ENCODE measurements at places on chromosomes 2 and 18.

- DNase-seq = no peak
Measured at GRCh38 chr2:218664653-218665052, 5.2 kb downstream of the BCS1L start.

GRCh38 chr18:60038731-60039130, 138.9 kb downstream of the PMAIP1 start:
- no peak for DNase-seq

- DNase-seq = no peak
Measured at GRCh38 chr2:30288561-30288960, 57.2 kb downstream of the LBH start.

DNA sequence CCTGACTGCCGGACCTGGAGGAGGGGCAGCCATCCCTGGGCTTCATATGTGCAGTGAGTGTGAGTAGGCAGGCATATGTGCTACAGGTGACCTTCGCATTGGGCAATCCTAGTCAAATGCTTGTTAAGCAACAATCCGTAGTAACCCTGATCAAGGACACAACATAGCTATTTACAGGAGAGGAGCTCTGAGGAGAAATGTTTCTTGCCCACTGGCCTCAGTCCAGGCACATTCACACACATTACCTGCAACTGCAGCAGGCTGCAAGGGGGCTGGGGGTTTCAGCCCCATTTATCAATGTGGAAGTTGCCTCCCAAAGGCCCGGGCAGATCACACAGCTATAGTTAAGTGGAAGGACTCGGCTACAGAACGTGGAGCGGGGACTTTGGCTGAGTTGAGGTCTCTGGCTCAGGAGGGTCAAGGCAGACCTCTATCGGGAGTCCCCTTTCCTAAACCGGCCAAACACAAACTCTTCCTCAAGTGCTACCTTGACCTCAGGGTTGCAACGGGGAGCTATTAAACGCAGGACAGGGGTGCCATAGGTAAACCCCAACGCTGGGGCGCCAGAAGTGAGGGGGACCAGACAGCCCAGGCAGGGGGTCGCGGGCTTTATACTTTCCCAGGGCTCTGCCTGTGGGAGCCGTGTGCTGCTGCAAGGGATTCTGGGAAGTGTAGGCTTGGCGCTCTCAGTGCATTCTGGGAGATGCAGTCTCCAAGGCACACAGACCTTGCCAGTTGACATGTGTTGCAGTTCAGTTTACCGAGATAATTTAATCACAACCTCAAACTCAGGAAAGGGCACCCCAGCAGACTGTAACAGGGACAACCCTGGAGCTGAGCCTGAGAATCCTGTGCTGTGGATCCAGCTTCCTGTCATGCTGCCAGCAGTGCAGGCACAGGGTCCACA, 9.4 kb downstream of the KHK start:
- DNase-seq = no peak

DNA sequence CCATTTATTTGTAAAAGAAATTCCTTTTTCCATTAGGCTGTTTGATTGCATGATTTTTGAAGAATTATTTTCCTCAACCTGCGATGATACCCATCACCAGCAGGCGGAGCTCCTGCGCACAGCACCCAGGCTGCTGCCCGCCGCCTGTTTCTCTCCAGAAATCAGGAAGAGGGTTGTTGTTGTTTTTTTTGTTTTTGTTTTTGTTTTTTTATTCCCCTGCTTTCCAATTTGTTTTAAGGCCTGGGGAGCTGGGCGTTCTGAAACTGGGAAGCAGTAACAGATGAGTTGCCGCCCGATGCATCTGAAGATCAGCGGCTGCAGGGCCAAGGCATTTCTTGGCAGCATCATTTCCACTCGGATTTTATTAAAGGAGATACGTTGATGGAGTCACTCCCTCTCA, 132.1 kb downstream of the MBP start:
- no peak for DNase-seq

DNA sequence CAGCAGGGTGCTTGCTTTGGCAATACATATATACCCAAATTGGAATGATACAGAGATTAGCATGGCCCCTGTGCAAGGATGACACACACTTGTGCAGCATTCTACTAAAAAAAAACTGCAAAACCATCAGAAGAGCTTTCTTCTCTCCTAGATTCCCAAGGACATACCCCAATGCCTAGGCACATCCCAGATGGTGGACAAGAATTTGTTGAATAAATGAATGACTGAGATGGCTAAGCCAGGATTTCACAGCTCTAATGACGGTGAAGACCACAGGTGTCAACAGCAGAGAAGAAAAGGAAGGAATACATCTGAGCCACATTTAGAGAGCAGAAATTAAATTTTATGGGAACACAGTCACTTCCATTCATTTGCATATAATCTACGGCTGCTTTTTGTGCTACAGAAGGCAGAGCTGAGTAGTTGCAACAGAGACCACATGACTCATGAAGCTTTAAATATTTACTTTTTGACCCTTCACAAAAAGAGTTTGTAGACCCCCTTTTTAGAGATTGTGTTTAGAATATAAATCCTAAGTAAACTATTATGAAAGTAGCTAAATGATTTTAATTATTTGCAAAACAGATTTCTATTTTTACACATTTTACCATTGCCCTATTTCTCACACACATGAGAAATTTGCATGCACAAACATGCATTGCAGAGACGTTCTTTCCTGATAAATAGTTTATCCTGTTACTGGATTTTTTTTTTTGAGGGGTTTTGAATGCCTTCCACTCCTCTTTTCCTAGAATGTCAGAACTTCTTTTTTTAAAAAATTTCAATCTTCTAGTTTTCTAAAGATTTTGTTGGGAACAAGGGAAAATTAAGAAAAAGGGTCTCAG, 119.0 kb downstream of the PMAIP1 start:
- DNase-seq = no peak

DNA sequence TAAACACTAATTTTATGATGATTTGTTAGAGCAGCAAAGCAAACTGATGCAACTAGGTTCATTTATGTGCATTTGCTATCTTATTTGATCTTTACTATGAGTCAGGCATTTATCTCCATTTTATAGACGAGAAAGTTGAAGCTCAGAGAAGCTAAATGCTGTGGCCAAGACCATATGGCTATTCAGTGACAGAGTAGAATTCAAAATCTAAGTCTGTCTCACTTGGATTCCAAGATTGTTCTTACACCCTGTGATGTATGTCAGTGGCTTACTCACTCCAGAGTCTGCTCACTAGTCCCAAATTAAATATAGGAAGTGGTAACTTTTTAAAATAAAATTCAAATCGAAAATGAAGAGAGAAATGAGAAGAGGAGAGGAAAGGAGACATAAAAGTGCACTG, 114.0 kb upstream of the DDX18 start:
- no peak for DNase-seq

DNA sequence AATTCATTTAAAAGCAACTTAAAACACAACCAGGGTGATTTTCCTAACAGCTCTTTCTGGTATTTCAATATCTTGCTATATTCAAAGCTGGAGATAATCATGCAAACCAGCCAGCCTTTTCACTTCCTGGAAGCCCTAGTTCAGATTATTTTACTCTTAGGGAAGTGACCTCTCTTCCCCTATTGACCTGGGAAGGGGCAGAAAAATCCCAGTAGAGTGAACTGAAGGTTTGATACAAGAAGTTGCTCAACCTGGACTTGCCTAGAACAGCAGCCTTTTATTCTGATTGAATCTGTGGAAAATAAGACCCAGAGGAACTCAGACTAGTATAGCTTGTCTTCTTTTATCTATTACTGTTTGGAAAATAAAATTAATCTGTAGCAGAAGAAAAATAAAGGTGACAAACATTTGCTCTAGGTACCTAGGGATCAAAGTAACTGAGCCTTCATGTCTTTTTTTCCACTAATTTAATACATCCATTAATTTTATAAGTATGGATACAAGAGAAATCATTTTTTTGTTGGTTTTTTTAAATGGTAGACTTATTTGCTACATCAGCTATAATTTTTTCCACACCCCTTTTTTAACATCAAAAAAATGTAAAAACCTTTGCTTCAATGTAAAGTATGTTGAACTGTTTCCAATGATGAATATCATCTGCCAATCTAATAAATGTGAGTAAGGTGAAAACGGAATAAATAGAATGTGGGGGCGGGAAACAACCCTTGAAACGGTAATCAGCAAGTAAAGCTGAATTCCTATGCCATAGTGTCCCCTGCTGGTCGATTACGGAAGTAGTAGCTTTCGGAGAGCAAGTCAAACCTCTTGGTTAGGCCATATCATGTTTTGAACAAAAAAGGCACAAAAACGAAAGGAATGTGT, 629.9 kb downstream of the NRXN1 start:
- peak; percentile 9 for DNase-seq

DNA sequence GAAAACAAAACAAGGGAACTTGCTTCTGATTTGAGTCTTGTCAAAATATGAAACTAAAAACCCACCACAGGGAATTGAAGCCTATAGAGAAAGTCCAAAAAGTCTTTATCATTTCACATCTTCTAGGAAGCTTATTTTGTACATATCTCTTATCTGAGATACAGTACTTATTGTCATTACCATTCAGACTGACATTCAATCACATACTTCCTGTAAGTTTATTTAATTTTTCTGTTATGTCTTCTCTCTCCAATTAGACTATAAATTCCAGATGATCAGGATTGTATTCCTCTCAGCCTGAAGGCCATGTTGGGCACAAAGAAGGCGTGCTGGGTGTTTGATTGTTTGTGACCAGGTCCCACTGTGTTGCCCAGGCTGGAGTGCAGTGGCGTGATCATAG, 59.2 kb downstream of the METTL4 start:
- no peak for DNase-seq

DNA sequence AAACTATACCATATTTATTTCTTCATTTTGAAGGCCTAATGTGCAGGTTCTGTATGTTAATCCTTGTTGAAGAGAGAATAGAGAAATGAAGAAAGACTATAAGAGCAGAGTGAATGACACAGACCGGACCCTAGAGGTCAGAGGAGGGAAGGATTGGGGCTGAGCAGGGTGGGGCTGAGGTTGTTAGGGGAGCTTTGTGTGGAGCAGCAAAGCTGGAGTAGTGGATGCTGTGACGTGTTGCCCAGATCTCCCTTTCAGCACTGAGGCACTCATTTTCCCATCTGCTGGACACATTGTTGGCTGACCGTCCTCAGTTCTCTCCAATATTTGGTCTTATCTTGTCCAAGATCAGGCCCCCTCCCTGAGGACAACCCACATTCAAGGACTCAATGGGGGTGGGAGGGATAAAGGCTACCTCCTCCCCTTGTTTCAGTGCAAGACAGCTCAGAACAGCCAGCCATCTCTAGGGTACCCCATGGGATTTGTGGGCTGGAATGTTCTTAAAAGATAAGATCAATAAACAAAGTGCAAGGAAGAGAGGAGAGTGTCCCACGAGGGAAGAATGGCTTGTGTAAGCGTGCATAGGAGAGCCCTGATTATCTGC, 143.6 kb downstream of the TDRD15 start:
- DNase-seq = no peak

- no peak for DNase-seq
Measured at GRCh38 chr18:4748975-4749374, 293.9 kb upstream of the DLGAP1 start.

GRCh38 chr2:194883711-194884110, 773.3 kb upstream of the SLC39A10 start:
- DNase-seq = no peak

DNA sequence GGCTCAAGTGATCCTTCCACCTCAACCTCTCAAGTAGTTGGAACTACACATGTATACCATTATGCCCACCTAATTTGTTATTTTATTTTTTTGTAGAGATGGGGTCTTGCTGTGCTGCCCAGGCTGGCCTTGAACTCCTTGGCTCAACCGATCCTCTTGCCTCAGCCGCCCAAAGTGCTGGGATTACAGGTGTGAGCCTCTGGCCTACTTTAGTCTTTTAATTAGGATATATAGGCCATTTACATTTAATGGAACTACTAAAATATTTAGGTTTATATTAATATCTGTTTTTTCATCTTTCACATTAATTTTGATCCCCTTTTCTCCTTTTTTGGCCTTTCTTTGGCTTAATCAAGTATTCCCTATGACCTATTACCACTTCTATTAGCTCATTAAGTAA, 95.7 kb upstream of the OSR1 start:
- DNase-seq = no peak

- DNase-seq = no peak
Measured at GRCh38 chr2:21427606-21428005, 303.8 kb downstream of the TDRD15 start.

GRCh38 chr2:241558532-241559322, at the start of gene BOK:
Gene BOK, plus strand, starts transcription at chr2:241558745. Its CDS starts 739 bp downstream, at chr2:241559484.
- no peak for DNase-seq
